RPMI7951 (cell line): ENCODE measurements at places on chromosomes 3 and 15. TPM values are rescaled to one million over a fixed set of nuclear protein-coding genes. Genes with fewer than 3 reads are reported as not detected.
A peak's percentile ranks its signal among the peaks of the same experiment; 100 is the strongest.

The CTSH gene
- total RNA-seq: 41.1 and 57.9 TPM in 2 replicates

The SETD2 gene
- total RNA-seq: 17.5 and 21.1 TPM in 2 replicates

The RASL12 gene
- total RNA-seq: 0.39 and 0.48 TPM in 2 replicates

The NR1I2 gene
- 0.12 TPM in 1 of 2 replicates, not detected in the other for total RNA-seq

GRCh38 chr3:38655708-38656300, 6.3 kb upstream of the SCN5A start:
- peak; percentile 50 for DNase-seq

GRCh38 chr3:137760341-137761098, 3.6 kb upstream of the SOX14 start:
- DNase-seq: no peak

DNA sequence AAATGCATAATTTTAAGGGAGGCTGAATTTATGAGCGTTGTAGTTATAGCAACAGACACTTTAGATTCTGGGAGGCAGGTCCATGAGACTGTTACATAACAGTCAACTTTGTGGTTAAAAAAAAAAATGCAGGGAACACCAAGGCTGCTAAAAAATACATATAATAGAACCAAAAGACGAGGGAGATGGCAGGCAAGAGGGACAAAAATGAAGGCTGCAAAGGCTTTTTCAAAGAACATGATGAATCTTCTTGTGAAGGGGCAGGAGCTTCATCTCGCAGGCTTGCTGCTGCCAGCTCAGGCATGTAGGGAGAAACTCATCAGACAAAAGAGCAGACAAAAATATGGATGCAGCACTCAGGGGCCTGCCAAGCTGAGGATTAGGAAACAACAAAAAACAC, 243.9 kb downstream of the SHQ1 start:
- no peak for DNase-seq

DNA sequence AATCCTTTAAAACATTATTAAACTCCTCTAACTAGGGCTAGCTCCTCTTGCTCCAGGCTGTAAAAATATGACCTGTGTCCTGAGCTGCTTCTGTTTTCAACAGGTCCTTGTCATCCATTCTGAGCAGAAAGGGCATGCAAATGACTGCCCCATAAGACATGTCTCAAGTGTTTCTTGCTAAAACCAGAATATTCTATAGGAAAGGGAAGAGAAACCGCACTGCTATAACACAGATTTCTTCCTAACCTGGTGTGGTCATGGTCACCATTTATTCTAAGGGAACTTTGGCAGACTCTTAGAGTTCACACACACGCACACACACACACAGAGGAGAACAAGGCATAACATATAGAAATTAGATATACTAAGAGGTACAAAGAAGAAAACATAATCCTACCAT, 34.2 kb upstream of the B3GNT5 start:
- DNase-seq: no peak

DNA sequence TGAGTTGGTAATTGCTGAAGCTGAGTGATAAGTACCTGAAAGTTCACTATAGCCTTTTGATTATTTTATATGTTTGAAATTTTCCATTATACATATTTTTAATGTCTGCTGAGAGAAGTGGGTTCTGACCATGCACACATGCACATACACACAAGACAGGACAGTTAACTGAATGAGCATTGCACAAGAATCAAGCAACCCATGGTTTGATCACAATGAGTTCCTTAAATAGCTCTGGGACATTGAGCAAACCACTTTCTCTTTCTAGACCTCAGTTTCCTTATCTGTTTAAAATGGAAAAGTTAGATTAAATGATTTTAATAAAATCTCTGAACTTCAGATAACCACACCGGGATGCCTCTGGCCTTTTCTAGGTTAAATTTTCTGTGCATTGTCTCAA, 26.7 kb downstream of the SNTN start:
- no peak for DNase-seq
